Non-pigmented ciliary epithelial cell (primary cell): ENCODE measurements at places on chromosomes 16 and 17.

DNA sequence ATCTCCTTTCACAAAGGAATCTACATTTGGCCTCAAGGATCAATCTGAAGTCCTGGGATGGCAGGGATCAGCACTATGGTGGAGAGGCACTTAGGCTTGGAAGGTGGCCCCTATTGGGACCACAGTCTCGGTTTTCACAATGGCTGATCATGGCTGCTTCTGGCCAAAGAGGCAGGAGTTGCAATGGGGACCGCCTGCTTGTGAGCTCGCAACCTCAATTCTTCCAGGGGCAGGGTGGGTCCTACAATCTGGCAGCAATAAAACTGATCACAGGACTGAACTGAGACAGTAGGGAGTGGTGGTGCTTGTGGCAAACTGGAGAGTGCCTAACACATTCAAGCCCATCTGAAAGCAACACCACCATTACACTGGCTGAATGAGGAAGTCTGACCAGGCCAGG, 83.1 kb downstream of the NETO2 start:
- DNase-seq = no peak

DNA sequence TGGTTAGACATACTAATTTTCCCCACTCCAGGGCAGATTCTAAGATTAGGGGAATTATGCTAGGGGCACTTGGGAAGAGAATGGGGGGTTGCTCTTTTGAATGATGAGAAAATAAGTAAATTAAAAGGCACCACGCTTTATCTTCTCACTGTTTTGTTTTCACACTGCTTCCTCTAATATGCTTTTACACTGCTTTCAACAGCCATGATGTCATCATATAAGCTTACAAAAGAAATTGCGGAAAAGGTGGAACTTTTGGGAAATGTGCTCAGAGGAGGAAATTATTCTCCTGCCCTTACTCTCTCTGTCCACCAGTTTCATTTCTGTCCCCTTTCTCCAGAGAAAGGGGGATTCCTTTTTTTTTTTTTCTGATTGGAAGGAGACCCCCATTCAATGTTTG, 308.2 kb downstream of the TOX3 start:
- DNase-seq = no peak

- no peak for DNase-seq
These were observed 177.2 kb downstream of the FOXL1 start for GRCh38 chr16:86755571-86756006.

DNA sequence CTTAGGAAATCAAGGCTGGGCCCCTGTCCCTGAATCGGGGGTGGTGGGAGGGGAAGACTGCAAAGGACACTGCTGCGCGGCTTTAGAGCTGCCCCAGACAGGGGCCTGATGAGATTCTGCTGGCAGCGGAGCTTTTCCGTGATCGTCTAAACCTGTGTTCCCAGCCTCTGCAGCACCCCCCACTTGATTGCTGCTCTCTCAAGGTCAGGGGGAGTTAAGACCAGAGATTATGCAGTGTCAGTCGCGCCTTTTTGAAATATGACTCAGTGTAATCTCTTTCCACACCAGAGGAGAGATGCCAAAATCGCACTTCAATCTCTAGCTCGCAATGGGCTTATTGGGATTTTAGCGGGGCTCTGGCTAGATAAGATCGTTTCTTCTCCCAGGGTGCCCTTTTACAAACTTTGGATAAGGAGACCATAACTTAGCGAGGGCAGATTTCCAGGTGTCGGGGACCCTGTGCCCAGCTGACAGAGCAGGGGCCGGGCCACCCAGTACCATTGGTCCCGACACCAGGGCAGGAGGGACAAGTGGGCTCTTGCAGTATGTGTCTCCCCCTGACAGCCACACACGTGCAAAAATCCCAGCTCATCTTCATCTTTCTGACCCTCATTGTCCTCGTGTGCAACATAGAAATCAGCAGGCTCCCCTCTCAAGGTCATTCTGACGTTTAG, 87.0 kb downstream of the IRX3 start:
- no peak for DNase-seq

DNA sequence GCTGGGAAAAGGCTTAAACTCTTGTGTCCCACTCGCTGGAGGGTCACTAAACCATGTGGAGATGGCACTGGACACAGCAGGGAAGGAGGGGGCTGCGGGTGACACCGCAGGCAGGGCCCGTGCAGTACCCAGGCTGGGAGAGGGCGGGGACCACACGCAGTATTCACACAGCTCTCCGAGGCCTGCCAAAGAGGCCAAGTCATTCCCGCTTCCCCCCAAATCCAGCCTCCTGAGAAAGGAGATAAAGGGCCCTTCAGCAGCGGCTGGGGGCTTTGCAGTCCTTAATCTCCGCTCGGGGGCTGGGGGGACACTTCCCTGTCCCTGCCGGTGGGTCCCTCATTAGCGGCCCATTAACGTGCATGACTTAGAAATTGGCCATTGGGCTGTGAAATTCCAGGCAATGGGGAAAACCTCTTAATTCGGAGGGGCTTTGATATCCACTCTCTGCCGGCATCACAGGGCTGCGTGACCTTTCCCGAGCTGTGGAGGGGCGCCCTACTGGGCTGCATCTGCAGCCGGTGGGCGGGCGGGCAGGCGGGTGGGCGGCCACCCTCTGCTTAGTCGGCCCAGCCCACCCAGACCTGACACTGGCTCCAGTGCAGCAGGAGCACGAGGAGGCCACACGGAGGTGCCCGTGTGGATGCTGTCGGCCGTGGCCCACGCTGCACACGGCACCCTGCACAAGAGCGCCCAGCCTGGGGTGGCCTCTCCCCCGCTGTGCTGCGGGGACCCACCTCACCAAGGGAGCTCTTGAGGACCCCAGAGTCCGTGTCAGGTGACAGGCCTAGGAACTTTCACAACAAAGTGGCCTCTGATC, 2.6 kb upstream of the SLC38A8 start:
- DNase-seq = no peak
